CD4-positive, alpha-beta T cell treated with Interleukin-12 subunit alpha and Interleukin-12 subunit beta, for 1 hour (primary cell): ENCODE measurements at places on chromosomes 16 and 17.

DNA sequence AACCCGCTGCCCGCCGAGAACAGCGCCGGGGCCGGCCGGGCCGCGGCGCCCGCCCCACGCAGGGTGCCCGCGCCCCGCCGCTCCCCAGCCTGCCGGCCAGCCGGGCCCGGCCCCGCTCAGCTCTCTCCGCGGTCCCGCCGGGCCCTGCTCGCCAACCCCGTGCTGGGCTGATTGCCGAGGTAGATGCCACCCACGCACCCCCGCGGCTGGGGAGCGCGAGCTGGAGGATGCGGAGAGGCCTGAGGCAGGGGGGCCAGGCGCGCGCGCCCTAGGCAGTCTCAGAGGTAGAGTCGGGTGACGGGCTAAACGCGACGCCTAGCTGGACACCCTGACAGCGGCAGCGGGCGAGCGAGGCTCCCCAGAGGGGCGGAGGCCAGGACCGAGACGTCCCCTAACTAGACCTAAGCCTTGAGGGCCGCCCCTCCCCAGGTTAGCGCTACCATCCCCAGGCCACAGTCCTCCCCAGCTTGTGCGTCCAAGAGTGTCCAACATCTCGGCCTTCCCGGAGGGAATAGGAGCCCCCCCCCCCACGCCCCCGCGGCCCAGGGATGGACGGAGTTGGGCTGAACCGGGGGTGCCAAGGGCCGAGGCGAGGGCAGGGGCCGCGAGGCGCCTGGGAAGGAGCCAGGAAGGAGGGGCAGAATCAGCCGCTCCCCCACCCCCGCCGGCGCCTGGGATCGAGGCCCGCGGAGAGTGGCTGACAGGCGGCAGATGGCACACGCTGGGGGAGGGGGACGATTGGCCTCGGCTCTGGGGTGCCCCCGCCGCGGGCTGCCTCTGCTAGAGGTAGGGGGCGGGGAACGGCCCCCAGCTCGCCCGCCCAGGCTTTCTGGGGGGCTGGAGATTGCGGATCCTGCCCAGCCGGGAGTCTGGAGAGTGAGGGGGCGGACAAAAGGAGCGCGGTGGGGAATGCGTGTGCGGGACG lies 2.5 kb upstream of the ZNF423 start:
- DNase-seq: no peak

- no peak for DNase-seq
These were observed 58.5 kb downstream of the BAHCC1 start for GRCh38 chr17:81453712-81454111.

DNA sequence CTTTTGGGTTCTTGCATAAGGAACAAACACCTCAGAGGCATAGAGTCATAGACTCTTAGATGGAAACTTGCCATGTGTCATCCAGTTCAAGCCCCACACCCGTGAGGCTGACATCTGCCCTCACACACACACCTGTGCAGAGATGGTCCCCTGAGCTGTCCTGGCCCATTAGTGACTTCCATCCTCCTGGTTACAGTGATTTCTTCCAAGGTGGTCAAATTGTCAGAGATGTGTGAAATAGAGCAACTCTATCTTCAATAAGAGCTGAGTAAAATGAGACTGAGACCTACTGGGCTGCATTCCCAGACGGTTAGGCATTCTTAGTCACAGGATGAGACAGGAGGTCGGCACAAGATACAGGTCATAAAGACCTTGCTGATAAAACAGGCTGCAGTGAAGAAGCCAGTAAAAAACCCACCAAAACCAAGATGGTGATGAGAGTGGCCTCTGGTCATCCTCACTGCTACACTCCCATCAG lies 342.2 kb upstream of the TNRC6C start:
- no peak for DNase-seq

DNA sequence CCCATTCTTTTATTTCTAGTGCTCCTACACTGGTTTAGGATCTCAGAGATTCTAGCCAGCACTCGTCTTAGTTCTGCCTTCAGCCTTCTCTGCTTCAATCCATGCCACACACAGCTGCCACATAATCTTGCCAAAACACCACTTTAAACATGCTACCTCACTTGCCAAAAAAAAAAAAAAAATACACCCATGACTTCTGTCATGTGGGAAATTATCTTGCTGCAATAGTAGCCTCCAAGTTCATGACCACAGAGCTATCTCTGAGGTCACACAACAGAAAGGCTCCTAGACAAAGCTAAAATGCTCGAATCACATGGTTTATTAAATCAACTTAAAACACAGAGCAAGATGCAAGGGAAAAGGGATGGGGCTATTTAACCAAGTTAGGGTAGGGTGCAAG lies 18.1 kb downstream of the FZD2 start:
- DNase-seq: no peak

DNA sequence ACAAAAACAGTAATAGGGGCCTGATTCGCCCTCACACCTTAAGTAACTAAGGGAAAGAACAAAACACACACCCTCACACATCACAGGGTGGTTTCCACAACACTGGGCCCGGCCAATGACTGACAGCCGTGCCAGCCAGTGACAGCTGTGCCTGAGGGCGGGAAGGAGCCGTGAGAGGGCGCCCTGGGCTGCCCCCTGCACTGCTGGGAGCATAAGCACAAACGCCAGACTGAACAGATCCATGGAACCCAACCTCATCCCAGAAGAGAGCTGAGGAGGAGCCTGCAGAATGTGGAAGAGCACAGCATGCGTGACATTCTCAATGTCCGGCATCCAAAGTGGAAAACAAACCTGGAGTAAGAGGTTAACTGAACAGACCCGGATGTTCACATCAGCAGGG lies 16.0 kb downstream of the CSNK1D start:
- DNase-seq: peak; percentile 79

DNA sequence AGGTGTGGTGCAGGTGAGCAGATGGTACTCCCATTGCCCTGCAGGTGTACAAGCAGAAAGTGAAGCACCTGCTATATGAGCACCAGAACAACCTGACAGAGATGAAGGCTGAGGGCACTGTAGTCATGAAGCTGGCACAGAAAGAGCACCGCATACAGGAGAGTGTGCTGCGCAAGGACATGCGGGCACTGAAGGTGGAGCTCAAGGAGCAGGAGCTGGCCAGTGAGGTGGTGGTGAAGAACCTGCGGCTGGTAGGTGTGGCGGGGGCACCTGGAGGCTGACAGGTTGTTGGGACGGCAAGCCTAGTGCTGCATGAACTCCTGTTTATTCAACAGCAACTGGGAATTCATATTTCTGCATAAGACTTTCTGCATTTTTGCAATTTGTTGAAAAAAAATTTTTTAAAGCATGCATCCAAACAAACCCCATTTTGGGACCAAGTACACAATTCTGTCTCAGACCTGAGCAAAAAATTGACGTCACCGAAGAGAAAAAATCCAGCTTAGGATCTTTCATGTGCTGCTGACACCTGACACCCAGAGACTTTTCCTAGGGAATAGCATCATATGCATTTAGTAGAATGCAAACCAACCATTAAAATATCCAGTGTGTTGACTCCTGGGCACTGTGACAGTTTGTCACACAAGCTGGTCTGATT lies 13.5 kb upstream of the DBNDD1 start:
- no peak for DNase-seq

DNA sequence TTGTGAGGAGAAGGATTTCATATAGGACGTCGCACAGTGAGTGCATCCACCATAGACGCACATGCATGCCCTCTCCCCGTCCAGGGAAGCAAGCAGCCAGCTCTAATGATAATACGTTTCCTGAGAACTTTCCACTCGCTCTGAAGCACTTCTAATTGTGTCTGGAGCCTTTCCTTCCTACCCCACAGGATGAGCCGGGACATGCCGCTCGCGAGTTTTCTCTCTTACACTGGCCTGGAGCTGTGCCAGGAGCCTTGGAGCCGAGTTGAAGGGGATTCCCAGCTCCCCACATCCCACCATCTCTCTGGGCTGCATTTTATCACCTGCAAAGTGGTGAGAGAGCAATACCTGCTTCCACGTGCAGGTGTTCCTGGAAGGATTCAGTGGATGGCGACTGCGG lies 368.1 kb downstream of the C16orf95 start:
- DNase-seq: no peak

DNA sequence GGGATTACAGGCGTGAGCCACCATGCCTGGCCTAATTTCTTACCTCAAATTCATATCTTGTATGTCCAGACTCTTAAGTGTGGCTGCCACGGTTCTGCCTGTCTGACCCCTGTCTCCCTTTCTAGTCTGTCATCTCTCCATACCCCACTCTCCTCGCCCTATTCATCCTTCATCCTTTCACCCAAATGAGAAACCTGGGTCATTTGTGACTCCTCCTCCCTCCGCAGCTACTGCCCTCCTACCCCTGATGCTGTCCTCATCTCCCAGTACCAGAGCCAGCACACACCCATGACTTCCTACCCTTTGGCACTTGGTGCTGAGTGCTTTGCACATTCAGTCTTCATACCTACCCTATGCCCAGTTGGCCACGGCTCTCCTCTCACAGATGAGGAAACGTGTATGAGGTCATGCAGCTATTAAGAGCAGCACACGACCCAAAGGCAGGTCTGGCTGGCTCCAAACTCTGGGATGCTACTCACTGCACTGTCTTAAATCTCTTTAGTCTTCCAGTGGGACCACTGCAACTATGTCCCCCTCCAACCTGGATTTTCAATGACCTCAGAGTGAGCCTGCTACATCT lies 1.6 kb downstream of the SPATA32 start:
- DNase-seq: no peak

GRCh38 chr17:82274134-82275020 lies 877 bp upstream of the CSNK1D start:
- DNase-seq: no peak

DNA sequence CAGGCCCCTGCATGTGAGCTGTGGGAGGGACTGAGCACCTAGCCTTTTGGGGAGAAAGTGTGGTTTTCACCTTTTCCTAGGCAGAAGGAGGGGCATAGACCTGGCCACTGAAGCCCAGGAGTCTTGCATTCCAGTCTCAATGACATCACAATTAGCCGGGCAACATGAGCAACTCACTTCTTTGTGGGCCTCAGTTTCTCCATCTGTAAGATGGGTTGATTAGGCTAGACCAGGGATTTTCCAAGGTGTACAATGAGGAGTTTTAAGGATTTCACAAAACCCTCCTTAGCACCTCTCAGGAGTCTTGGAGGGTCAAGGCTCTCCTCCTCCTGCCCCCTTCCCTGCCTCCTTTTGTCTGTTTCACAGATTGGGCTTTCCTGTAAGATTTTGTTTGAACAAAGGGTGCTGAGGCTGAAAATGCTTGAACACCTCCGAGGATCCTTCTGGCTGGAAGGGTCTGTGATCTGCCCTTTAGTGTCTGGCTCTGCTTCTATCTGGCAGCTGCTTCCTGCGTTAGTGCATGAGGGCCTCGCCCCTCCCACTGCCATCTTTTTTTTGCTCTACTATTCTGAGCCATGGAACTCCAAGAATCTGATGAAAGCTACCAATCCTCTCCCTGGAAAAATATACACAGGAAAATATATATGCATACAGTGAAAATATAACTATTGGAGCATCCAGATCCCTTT lies 52.4 kb upstream of the ETV4 start:
- no peak for DNase-seq

DNA sequence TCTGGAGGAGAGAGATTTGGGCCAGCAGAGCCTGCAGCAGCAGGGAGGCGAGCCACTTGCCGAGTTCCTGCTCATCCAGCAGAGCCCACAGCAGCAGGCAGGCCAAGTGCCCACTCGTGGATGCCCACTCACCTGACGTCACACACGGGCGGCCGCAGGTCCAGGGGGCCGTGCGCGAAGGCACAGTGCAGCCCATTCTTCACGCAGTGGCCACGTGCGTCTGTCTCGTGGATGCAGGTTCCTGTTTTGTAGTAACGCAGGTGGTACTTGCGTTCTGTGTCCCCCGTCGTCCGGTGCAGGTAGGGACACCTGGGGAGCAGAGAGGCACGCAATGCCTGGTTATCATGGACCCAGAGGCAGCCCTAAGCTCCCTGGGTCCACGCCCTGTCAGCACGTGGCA lies 11.5 kb downstream of the UNKL start:
- DNase-seq: no peak

GRCh38 chr17:7042501-7043181 lies 1.3 kb downstream of the SLC16A11 start:
- peak; percentile 57 for DNase-seq

DNA sequence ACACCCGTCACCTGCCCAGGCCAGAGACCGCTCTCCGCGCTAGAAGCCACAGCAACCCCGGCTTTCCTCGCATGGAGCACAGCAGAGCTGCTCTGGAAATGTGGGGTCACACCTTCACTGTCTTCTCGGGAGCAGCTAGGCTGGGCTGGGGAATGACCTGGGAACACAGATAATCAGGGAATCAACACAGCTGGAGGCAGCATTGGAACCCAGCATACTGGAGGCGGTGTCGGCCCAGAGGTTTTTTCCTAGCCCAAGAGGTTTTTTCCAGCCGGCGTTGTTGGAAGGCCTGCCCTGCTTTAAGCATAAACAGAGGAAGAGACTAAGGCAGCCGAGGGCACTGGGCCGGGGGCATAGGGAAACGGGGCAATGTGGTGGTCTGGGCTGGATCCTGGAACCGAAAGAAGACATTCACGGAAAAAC lies 791 bp upstream of the PLD6 start:
- DNase-seq: no peak

DNA sequence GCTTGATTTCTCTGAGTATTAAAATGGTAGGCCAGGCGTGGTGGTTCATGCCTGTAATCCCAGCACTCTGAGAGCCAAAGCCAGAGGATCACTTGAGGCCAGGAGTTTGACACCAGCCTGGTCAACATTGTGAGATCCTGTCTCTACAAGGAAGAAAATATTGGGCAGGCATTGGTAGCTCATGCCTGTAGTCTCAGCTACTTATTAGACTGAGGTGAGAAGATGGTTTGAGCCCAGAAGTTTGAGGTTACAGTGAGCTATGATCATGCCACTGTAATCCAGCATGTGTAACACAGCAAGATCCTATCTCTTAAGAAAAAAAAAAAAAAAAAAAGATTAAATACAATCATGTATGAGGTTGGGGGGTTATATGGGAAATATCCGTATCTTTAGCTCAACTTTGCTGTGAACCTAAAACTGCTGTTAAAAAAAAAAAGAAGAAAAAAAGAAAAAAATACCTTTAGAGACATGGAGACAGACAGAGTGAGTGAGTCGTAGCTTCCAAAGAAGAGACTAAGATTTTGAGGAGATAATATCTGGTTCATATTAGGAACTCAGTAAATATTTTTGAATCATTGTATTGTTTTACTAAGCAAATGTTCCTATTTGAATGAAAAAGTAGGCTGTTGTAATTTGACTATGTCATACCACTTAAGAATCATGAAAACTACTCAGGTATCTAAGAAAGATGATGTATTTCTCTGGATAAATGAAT lies 325.7 kb upstream of the TBX2 start:
- no peak for DNase-seq

DNA sequence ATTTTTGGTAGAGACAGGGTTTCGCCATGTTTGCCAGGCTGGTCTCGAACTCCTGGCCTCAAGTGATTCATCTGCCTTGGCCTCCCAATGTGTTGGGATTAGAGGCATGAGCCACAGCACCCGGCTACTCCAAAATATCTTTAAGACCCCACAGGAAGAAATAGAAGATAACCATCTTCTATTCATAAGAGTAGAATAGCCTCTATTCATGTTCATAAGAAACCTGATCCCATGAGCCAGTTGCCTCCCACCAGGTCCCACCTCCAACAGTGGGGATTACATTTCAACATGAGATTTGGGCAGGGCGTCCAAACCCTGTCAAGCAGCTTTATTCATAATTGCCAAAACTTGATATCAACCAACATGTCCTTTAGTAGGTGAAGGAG lies 13.9 kb upstream of the TMC7 start:
- DNase-seq: no peak
